ENCODE measurements at places on chromosomes 3 and 15. TPM values are rescaled to one million over a fixed set of nuclear protein-coding genes. Genes with fewer than 3 reads are reported as not detected.

The FSIP1 gene
- total RNA-seq: 1.0 TPM

The SLC38A3 gene
- total RNA-seq: 8.9 TPM

The FBN1 gene
- total RNA-seq: 19.3 TPM

The CPN2 gene
- total RNA-seq: 1.1 TPM

The ITIH3 gene
- 3.1 TPM for total RNA-seq

The BSN gene
- total RNA-seq: 0.10 TPM

The LTK gene
- 0.34 TPM for total RNA-seq

The CDHR4 gene
- not detected for total RNA-seq

The DOCK3 gene
- total RNA-seq: 0.61 TPM

The TGM4 gene
- not detected for total RNA-seq

The ATG7 gene
- total RNA-seq: 13.5 TPM

The COL8A1 gene
- total RNA-seq: 7.0 TPM

The MITF gene
- total RNA-seq: 139 TPM

The GOLGA8J gene
- not detected for total RNA-seq

The ATP10A gene
- total RNA-seq: 0.36 TPM

The P2RY13 gene
- total RNA-seq: 0.16 TPM

The ADGRG7 gene
- total RNA-seq: not detected

The VIPR1 gene
- 3.6 TPM for total RNA-seq

The BCL2A1 gene
- total RNA-seq: not detected

The PP2D1 gene
- not detected for total RNA-seq

The ZNF660 gene
- 0.39 TPM for total RNA-seq

The CNTN6 gene
- total RNA-seq: not detected

The GOLGA6L4 gene
- not detected for total RNA-seq

The P2RY12 gene
- total RNA-seq: 0.56 TPM

The CNTN4 gene
- 1.2 TPM for total RNA-seq

The USP19 gene
- 100 TPM for total RNA-seq

The CACNA1D gene
- not detected for total RNA-seq

The SCN11A gene
- total RNA-seq: not detected

The PRR20G gene
- total RNA-seq: not detected

The SKOR1 gene
- total RNA-seq: 0.13 TPM

The CASR gene
- not detected for total RNA-seq

The ARNT2 gene
- 6.6 TPM for total RNA-seq

The FANCD2OS gene
- total RNA-seq: not detected

The PTPRG gene
- total RNA-seq: 54.2 TPM

The WDR93 gene
- not detected for total RNA-seq

The CLSTN2 gene
- 1.1 TPM for total RNA-seq

The CNTN3 gene
- total RNA-seq: 0.36 TPM

The HCLS1 gene
- total RNA-seq: 8.3 TPM

The TMEM45A gene
- total RNA-seq: 3.6 TPM

The TMC3 gene
- total RNA-seq: not detected

The TGM5 gene
- total RNA-seq: 1.4 TPM

The ASB14 gene
- 2.8 TPM for total RNA-seq

The THBS1 gene
- total RNA-seq: 23.8 TPM

The AMIGO3 gene
- total RNA-seq: 0.76 TPM

The CGNL1 gene
- 0.15 TPM for total RNA-seq

The CLDN11 gene
- total RNA-seq: 1.9 TPM

The ITIH1 gene
- not detected for total RNA-seq

The CRBN gene
- 49.2 TPM for total RNA-seq

The ZNF80 gene
- not detected for total RNA-seq

The CAND2 gene
- 308 TPM for total RNA-seq

The PRR23C gene
- not detected for total RNA-seq

The GTF2E1 gene
- 20.8 TPM for total RNA-seq

The ZBTB38 gene
- total RNA-seq: 263 TPM

The MCF2L2 gene
- 0.56 TPM for total RNA-seq

The GATM gene
- total RNA-seq: 24.9 TPM

The TPRG1 gene
- 3.1 TPM for total RNA-seq

The CLRN1 gene
- total RNA-seq: not detected
